NCI-H2227 treated with DMSO at 0.1 percent for 48 hours (cell line): ENCODE measurements at places on chromosomes 7 and 10.
A peak's percentile ranks its signal among the peaks of the same experiment; 100 is the strongest.

- peak; percentile 65 for DNase-seq
These were observed 228.4 kb upstream of the RHOBTB1 start for GRCh38 chr10:61172182-61172926.

- peak; percentile 90 for DNase-seq
These were observed at the start of gene ENO4 for GRCh38 chr10:116849248-116850057. Gene ENO4, plus strand, starts transcription at chr10:116849499. Its CDS starts 68 bp downstream, at chr10:116849567.

DNA sequence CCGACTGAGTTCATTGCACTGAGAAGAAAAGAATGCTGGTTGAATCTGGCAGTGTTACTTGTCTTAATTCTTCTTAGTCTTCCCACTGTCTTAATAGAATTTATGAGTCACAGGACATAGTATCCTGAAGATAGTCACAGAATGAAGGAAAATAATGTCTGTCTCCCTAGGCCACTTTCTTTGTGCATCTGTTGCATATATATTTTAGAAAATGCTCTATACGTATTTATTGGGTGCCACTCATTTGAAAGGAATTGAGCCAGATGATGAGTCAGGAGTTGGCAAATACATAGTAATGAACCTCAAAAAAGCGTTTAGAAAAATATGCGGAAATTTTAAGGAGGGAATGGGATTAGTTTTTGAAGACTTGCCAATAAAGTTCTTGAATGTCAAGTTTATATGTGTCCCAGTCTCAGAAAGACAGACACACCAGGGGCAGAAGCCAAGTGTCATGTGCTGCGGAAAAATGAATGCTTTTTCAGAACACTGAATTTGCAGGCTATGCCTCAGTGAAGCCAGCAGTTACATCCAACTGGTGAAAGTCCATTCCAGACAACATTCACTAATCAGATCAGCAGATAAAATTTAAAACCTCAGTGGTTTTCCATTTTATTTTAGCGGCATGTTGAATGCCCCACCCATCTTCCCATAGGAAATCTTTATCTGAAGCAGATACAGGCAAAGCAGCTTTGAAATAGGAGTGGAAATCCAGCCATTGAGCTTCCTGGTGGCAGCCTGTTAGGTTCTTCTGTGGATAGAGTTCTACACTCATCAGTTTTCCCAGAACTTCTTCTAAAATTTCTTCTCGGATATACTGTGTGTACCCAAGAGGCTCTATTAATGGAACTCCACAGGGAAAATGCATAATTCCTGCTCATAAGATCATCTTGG lies 308.4 kb downstream of the BICC1 start:
- no peak for DNase-seq

- DNase-seq: no peak
These were observed 52.3 kb upstream of the TMEM229A start for GRCh38 chr7:124085179-124085578.

GRCh38 chr10:59508296-59508695 lies 145.9 kb upstream of the FAM13C start:
- no peak for DNase-seq

DNA sequence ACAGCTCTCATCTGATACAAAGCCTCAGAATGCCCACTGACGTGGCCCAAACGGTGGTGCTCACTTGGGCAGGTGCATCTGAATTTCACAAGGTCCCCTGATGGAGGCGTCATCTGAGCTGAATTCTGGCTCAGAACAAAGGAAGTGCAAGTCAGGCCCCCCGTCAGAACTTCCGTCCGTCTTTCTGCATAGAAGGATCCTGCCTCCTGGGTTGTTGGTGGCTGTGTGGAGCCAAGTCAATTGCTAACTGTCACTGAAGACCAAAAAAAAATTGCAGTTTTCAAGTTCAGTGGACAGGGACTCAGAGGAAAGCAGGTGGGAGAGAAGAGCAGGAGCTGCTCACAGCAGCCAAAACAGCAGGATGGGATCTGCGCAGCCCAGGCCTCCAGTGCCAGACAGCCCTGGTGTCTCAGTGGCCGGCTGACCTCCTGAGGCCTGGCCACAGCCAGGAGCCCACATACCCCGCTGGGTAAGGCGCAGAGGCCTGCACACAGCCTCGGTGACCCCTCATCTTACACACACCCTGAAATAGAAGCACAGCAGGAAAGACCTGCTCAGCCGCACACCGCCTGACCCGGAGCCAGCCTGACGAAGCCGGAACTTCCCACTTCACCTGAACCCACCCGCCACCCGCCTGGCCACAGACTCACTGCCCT lies 49.4 kb downstream of the PYROXD2 start:
- no peak for DNase-seq

- DNase-seq: no peak
These were observed 119.4 kb downstream of the DIP2C start for GRCh38 chr10:569961-570627.

DNA sequence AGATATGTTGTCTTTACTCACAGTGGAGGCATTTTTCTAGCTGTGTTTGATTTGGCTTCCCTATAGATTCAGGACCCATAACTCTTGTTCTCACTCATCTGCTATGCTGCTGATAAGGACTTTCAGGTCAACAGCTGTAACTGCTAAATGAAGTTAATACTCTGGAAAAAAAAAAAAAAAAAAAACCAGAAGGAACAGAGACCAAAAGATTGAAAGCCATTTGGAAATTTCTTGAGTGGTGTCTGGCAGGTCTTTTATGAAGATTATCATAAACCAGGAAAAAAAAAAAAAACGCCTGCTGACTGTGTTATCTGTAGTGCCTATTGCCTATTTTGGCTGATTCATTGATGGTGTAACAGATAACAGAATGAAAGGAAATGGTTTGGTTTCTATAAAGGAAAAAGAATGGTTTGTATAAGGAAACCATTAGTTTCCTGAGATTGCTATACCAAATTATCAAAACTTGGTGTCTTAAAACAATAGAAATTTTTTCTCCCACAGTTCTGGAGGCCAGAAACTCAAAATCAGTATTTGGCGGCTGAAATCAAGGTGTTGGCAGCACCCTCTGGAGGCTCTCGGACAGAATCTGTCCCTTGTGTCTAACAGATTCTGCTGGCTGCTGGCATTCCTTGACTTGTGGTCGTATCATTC lies 60.5 kb upstream of the BET1 start:
- DNase-seq: no peak

DNA sequence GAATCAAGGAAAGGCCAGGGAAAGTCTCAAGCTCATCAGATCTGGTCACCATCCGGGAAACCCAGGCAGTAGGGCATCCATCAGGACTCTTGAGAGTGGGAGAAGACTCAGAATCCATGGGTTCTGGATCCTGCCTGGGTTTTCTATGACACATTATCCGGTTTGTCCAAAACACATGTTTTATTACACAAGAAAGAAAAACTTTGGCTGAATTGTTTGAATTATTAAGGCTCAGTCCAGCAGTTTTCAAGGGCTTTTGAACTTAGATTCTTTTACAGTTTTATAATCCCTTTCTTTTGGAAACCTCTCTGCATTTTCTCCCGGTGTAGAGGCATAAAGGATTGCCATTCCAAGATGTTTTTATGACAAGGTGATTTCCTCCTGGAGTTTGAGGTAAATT lies 528.5 kb upstream of the MGMT start:
- no peak for DNase-seq

- no peak for DNase-seq
These were observed 3.1 kb upstream of the RBP4 start for GRCh38 chr10:93604146-93604545.

GRCh38 chr10:1782841-1783240 lies 45.5 kb upstream of the ADARB2 start:
- no peak for DNase-seq

GRCh38 chr7:77687100-77687746 lies 9.0 kb upstream of the RSBN1L start:
- no peak for DNase-seq

GRCh38 chr7:34837801-34838201 lies 179.8 kb downstream of the NPSR1 start:
- no peak for DNase-seq

- DNase-seq: no peak
These were observed 256.6 kb downstream of the RPS24 start for GRCh38 chr10:78290131-78290750.

DNA sequence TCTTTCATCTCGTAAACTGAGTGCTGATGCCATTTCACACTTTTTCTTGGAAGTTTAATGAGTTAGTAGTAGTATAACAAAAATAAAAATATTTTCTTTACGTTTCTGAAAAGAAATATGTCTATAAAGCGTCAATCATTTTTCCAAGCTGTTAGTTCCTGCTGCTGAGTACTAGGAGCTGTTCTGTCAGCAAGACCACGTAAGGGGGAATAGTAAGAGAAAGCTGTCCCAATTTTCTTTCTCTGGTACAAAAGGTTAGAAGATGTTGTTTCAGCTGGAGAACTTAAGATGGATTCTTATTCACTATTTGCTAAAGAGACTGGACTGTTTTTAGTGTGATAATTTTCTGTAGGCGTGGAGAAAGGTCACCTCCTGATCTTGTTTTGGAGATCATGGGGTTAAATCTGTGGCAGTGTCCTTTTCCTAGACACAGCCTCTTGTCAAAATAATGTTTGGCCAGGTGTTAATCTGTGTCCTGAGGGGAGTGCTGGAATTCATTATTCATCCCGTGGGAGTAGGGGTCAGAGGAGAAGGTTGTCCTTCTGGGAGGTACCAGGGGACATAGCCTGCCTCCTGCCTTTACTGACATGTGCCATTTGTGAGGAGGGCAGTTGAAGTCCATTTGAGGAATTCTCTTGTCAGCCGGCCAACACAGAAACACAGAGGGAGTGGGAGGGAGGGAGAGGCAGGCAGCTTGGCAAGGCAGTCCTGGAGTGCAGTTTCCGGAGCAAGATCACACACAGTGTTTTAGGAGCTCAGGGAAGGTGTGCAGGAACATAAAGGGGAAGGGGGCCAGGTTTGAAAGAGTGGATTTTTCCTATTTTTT lies 368.7 kb downstream of the AUTS2 start:
- no peak for DNase-seq

DNA sequence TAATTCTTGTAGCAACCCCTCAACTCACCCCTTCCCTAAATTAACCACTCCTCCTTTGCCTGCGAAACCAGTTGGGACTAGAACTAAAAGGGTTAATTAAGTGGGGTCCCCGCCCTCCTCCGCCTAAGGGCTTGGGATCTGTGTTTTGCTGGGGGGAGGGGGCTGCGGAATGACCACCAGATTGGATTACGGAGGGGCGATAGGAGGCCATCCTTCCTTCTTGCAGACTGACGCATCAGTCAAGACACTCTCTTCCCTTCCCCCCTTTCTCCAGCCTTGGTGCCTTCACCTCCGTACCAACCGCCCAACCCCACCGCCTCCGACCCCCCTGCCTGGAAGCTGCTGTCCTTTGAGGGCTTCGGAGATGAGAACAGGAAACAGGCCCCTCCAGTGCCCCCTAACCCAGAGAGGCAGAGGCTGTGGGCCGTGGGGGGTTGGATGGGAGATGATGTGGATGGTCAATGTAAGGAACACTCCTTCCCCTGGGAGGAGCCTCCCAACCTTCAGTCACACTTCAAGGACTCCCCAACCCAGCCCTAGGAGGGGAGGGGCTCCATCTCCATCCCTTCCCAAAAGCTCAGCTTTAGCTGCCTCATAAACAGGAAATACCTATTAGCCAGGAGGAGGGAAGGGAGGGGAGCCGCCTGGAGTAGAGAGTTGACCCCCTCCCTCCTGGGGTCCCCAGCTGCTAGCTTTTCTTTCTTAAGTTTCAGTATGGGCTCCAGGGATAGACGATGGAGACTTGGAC lies 997 bp upstream of the LDB1 start:
- peak; percentile 73 for DNase-seq

- DNase-seq: no peak
These were observed 16.6 kb upstream of the WNT8B start for GRCh38 chr10:100446130-100446761.

GRCh38 chr7:103418241-103418640 lies 27.8 kb downstream of the SLC26A5 start:
- no peak for DNase-seq

DNA sequence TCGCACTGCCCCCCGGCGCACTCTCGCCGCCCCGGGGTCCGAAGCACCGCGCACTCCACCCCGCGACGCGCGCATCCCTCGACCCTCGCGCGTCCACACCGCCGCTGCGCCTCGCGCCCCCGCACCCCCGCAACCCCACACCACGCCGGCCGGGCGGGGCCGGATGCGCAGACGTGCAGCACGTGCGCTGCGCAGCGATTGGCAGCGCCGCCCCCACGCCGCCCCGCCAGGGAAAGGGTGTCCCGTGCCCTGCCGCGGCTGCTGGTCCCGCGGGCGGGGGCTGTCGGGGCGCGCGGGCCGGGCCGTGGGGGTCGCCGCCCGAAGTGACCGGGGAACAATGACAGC lies 53.7 kb upstream of the KDM7A start:
- no peak for DNase-seq

GRCh38 chr10:79308969-79309665 lies 38.2 kb upstream of the PPIF start:
- no peak for DNase-seq

GRCh38 chr10:101047961-101048892 lies 13.6 kb upstream of the KAZALD1 start:
- DNase-seq: no peak

GRCh38 chr10:83274088-83274487 lies 865.2 kb upstream of the GHITM start:
- no peak for DNase-seq

DNA sequence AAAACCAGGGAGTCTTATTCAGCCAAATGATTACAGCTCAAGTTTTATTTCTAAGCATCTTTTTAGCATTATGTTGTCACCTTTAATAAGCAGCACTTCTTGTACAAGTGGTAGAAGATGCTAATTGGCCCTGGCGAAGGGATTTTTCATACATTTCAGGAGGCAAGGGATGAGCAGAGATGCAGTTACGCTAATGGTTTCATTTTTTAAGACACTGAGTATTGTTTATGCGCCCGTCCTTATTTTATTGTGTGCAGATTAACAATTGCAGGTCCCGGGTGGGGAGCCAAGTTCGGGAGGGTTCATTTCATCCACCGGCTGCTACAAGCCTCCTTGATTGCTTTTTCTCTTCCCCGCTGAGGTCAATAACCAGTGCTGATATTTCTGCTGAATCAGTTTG lies 350.4 kb upstream of the FOXK1 start:
- no peak for DNase-seq

- DNase-seq: no peak
These were observed 58.1 kb downstream of the WDR37 start for GRCh38 chr10:1114315-1114714.

DNA sequence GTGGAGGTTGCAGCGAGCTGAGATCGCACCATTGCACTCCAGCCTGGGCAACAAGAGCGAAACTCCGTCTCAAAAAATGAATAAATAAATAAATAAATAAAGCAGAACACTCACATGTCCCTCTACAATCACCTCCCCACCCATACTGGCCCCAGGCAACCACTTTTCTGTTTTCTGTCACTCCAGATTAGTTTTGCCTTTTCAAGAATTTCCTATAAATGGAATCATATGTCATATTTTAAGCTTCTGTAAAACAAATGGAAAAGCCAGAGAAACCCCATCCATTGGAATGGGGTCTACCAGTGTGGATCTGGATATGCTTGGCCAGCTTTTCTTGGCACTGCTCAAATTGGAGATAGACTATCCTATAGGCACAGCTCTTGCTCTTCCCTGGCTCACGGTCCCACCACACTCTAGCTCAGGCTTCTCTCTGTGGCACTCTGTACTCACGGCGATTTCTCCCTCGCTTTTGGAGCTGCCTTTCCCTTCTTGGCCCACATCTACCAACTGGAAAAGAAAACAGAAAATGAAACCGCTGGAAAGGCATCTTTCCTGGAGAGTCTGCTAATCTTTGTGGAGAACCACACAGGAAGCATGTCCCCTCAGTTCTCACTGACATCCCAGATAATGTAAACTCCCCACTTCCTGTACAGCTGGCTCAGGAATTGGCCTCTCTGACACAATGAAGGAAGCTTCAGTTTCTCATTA lies 210.1 kb downstream of the JCAD start:
- DNase-seq: no peak
